ENCODE measurements at places on chromosomes 12 and 14. TPM values are rescaled to one million over a fixed set of nuclear protein-coding genes. Genes with fewer than 3 reads are reported as not detected.

The LHX5 gene
- total RNA-seq = not detected

The PTHLH gene
- total RNA-seq = 13.4 TPM

The SMCO2 gene
- total RNA-seq = 1.4 TPM

The GALNT16 gene
- total RNA-seq = 2.1 TPM

The FGF6 gene
- total RNA-seq = not detected

The PROX2 gene
- not detected for total RNA-seq

The SYNE3 gene
- total RNA-seq = 15.2 TPM

The MYF5 gene
- total RNA-seq = not detected

The TEX52 gene
- not detected for total RNA-seq

The BICDL1 gene
- total RNA-seq = 0.46 TPM

The PMCH gene
- not detected for total RNA-seq

The GLI1 gene
- total RNA-seq = 0.74 TPM

The SLC10A1 gene
- total RNA-seq = not detected

The BIN2 gene
- not detected for total RNA-seq

The GOLGA3 gene
- 207 TPM for total RNA-seq

The HOTAIR gene
- total RNA-seq = 5.7 TPM

The RASAL1 gene
- not detected for total RNA-seq

The MMP14 gene
- 655 TPM for total RNA-seq

The HCAR3 gene
- not detected for total RNA-seq

The RAPGEF3 gene
- 6.1 TPM for total RNA-seq

The GALNT8 gene
- not detected for total RNA-seq

The RHEBL1 gene
- 0.30 TPM for total RNA-seq

The GNB3 gene
- 3.6 TPM for total RNA-seq

The EML5 gene
- total RNA-seq = 0.30 TPM

The ZNF891 gene
- total RNA-seq = 0.89 TPM

The CYP46A1 gene
- total RNA-seq = 0.09 TPM

The ADSS1 gene
- 7.7 TPM for total RNA-seq

The GPX2 gene
- total RNA-seq = not detected

The PDZRN4 gene
- total RNA-seq = under 0.01 TPM

The TESPA1 gene
- total RNA-seq = not detected

The LIMA1 gene
- total RNA-seq = 151 TPM

The P2RX7 gene
- 0.89 TPM for total RNA-seq

The ERP29 gene
- total RNA-seq = 66.8 TPM

The PMEL gene
- not detected for total RNA-seq

The SLC6A12 gene
- not detected for total RNA-seq

The C12orf56 gene
- 1.8 TPM for total RNA-seq

The NTN4 gene
- 2.1 TPM for total RNA-seq

The ADAM20 gene
- total RNA-seq = 2.4 TPM

The GLIPR1 gene
- total RNA-seq = 47.2 TPM

The PIWIL1 gene
- not detected for total RNA-seq

The TMEM52B gene
- not detected for total RNA-seq

The IAPP gene
- total RNA-seq = not detected

The LRP1-AS gene
- not detected for total RNA-seq

The MIP gene
- not detected for total RNA-seq

The GLT8D2 gene
- total RNA-seq = 29.2 TPM

The CLEC2A gene
- total RNA-seq = not detected

The SLC7A7 gene
- total RNA-seq = 10.1 TPM

The GAPDH gene
- 7,061 TPM for total RNA-seq

The SDR9C7 gene
- total RNA-seq = not detected

The TMTC2 gene
- total RNA-seq = 5.4 TPM

The RPS6KA5 gene
- 0.30 TPM for total RNA-seq

The KCNH3 gene
- under 0.01 TPM for total RNA-seq

The ACOT6 gene
- not detected for total RNA-seq

The WNT1 gene
- not detected for total RNA-seq

The FGD4 gene
- total RNA-seq = 0.59 TPM

The CEBPE gene
- not detected for total RNA-seq

The ITPR2 gene
- 98.6 TPM for total RNA-seq

The TRPV4 gene
- total RNA-seq = 0.32 TPM

The RNASE4 gene
- total RNA-seq = 23.4 TPM
